ENCODE measurements at places on chromosomes 5 and 9.

DNA sequence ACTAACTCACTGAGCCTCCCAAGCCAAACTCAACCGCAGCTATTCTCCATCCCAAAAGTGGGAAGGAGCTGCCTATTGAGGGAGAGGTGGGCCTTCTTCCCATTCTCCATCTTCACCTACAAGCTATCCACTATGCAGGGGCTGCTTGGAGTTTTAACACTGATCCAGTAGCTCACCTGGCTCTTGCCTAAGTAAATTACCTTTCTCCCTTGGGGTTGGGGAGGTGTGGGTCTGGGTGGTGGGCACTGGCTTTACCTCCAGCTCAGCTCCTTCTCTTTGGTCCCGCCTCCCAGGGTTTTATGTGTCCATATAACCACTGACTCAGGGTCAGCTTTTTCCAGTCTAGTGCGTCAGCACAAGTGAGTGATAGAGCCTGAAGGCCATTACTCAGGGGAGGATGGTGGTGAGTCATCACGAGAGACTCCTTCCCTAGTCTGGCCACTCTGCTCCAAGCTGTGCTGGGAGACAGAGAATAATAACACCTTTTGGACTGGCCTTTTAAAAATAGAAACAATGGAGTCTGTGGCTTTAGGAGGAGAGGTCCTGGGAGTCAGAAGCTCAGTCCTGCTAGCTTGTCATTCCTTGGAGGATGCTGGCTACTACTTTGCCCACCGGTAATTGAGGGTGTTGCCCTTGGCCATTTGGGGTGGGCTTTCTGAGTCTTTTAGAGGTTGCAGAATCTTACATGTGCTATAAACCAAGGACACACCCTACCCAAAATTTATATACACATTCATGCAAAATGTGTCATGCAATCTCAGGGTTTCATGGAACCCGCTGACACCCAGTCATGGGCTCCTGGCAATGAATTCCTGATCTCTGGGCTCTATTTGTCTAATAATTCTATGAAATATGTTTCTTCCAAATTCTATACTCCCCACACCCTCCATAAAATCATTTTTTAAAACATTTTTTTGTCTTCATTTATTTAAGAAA is 35.6 kb upstream of the ATP6V1G1 start:
- DNase-seq = no peak

GRCh38 chr9:94289691-94290090 is 30.6 kb downstream of the ZNF169 start:
- no peak for DNase-seq

DNA sequence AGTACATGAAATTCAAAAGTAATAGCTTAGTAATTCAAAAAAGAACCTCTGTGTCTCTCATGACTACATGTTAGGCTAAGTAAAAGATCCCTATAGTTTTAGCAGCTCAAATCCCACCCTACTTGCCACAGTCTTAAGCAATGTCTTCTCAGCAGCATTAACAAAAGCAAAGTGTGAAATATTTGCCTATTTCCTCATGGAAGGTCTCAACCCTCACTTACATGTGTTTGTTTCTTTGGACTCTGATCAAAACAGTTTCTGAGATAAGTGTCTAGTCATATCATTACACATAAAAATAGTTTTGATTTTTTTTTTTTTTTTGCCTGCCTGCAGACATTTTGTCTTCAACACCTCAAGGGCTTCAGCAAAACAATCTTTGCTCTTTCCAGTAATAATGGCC is 310.5 kb downstream of the CETN3 start:
- DNase-seq = no peak

DNA sequence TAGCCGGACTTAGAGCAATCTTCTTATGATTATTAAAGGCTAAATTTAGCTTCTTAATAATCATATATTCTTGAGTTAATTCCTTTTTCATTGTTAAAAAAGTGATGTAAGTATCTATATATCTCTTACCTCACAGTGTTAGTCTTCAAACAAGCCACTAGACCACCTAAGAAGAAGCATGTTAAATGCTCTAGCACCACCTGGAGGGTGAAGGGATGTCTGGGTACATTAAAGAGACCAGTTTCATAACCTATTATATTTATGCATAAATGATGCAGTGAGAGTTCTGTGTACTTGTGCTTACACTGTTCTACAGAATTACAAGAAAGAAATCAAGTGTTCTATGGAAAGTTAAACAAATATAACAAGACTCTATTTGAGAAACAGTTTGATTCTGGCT is 55.9 kb upstream of the SLCO6A1 start:
- DNase-seq = no peak

DNA sequence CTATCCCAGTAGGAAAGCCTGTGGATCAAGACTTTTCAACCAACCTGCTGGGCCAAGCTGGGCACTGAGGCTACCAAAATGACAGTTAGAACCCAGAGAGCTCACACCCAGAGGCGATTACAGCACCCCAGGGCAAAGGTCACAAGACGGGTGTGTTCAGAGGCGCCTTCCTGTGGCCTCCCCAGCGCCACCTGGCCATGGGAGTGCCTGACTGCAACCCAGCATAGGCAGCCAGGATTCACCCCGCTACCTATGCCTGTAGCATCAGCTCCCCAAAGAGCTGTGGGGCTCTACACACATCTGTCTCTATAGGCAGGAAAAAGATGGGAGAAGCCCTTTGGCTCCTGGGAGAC is 33.5 kb downstream of the PDGFRB start:
- DNase-seq = peak; percentile 91

GRCh38 chr9:105651806-105652205 is 10.5 kb upstream of the TAL2 start:
- peak; percentile 57 for DNase-seq

GRCh38 chr5:162091336-162091735 is 23.8 kb downstream of the GABRG2 start:
- DNase-seq = no peak

DNA sequence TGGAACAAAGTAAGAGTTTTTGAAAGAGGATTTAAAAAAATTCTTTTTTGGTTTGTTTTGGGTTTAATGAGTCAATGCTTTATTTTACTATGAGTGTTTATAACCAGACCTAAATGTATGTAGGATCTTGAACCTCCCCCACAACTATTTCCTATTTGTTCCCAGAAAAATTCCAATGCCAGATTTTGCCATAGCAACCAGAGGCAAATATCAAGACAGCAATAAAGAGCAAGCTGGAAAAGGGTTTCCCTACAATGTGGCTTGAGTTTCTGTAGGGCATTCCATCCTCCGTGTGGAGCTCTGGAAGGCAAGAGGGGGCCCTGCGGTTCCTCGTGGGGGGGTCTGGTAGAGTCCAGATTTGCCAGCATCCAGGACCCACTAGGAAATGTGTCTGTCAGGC is 27.8 kb upstream of the GDNF start:
- no peak for DNase-seq

- DNase-seq = no peak
Observed at GRCh38 chr9:12185856-12186255, 507.3 kb upstream of the TYRP1 start.

DNA sequence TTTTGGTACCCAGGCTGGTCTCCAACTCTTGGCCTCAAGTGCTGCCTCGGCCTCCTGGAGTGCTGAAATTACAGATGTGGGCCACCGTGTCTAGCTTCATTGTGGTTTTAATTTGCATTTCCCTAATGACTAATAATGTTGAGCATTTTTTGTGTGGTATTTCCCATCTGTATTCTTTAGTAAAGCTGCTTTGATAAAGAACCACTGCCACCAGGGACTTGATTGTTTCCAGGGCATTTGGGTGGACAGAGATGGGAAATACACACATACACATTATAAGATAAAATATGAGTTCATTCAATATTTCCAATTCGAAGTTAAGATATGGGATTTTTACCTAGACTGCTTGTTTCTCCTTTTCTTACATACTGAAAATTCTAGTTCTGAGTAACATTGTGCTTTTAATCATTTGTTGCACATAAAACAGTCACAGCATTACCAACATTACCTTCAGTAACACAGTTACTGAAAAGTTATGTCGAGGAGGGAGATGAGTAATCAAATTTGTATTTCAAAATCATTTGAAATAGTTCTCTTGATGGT is 28.9 kb downstream of the HABP4 start:
- DNase-seq = no peak

GRCh38 chr9:115849679-115850412 is 303.7 kb upstream of the PAPPA start:
- no peak for DNase-seq

- no peak for DNase-seq
Observed at GRCh38 chr5:147474140-147474539, 35.7 kb downstream of the DPYSL3 start.

DNA sequence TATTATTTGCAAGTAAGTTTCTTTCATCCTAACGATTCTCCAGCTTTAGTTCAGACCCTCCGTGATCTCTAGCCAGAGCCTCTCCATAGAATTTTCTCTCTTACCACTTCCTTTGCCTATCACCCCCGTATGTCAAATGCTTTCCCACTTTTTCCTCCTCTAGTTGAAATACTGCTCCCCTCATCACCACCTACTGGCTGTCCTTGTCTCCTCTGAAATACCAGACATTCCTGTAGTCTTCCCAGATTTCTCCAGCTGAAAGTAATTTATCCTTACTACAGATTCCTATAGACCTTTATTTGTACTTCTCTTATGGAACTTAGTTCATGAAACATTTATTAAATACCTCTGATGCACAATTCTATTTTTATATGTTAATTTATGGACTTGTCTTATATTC is 36.0 kb upstream of the GLIPR2 start:
- peak; percentile 60 for DNase-seq

DNA sequence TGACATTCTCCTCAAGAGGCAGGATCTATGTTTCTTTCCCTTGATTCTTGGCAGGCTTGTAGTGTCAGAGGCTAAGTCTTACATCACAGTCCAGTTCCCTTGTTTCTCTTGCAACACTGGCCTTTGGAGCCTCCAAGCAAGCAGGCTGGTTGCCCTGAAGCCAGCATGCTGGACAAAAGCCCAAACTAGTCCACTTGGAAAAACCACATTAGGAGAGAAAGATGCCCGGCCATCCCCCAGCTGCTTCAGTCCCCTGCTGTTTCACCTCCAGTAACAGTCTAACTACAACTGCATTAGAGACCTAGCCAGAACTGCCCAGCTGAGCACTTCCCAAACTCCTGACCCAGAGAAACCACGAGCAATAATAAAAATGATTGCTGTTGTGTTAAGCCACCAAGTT is 87.6 kb downstream of the ADAMTS6 start:
- no peak for DNase-seq

GRCh38 chr5:179228341-179229121 is 116.7 kb downstream of the ADAMTS2 start:
- DNase-seq = peak; percentile 75

- DNase-seq = peak; percentile 10
Observed at GRCh38 chr5:107875833-107876232, 205.1 kb upstream of the EFNA5 start.

- DNase-seq = no peak
Observed at GRCh38 chr9:113523421-113524141, 60.1 kb downstream of the RGS3 start.

- no peak for DNase-seq
Observed at GRCh38 chr5:94312298-94312697, 306.1 kb downstream of the KIAA0825 start.

- DNase-seq = no peak
Observed at GRCh38 chr9:117437283-117437682, 22.4 kb upstream of the ASTN2 start.

GRCh38 chr5:140664030-140664358 is 710 bp upstream of the WDR55 start:
- no peak for DNase-seq

DNA sequence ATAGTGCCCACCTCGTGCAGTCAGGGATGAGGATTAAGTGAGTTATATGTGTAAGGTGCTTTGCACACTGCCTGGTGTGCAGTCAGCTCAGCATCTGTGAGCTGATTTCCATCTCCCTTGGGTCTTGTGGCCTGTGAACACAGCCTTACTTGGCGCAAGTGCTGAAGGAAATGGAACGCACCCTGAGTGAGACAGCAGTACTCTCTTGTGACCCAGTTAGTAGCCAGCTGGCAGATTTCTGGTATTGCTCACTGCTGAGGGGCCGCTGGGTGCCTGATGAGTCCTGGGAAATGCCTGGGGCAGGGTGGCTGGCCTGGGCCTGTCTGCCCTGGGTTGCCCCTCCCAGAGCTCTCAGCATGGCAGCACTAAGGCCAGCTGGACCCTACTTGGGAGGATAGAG is 90.9 kb upstream of the BOD1 start:
- DNase-seq = no peak

DNA sequence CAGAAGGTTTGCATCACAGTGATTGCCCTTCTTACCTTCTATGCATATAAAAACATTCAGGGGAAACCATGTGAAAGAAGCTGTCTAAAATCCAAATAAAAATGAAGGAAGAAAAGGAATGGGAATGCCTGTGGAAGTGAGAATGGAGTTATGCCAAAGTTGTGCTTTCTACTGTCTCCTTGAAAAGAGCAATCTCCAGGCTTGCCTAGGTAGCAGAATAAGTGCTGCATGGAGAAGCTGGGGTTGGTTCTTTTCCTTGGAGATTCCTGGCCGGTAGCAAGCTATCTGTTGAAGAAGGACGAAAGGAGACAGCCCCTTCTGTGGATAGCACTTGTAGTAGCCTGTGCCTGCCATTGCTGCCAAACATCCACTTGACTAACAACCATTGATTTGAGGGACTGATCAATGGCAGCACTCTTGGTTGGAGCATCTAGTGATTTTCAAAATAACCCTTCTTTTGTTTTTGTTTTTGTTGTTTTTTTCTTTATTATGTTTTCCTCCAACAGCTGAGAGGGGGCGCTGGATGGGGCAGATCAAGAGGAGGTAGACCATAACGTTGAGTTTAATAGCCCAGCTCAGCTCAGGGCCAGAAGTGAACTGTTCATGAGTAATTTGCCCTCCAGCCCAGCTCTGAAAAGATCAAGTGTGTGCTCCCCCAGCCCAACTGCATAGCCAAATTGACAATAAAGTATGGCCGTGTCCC is 1.6 kb downstream of the PLCXD3 start:
- no peak for DNase-seq

DNA sequence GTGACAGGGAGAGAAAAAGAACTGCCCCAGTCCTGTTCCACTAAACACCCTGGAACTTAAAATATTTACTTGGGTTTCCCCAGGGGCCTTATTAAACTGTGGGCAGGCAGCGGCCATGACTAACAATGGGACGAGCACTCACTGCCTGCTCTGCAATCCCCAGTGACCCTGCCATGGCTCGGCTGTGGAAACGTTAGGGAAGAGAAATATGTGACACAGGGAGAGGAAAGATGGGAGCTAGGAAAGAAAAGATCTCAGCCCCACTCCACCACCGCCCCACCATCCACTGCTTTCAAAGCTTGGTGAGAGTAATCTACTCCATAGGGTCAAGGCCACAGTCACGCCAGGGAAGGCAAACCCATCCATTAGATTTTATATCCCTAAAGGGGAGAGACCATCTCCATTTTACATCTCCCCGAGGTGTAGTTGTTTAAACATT is 117.6 kb downstream of the EFNA5 start:
- DNase-seq = no peak

- no peak for DNase-seq
Observed at GRCh38 chr9:123796094-123796493, 133.8 kb downstream of the DENND1A start.

DNA sequence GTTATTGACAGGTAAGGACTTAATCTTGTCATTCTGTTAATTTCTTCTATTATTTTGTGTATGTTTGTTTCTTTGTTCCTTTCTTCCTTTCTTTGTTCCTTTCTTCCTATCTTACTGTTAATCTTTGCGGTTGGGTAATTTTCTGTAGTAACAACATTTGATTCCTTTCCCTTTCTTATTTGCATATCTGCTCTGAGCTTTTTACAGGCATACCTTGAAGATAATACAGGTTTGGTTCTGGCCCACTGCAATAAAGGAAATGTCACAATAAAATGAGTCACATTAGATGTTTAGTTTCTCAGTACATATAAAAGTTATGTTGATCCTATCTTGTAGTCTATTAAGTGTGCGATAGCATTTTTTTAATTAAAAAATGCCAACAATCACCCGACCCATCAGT is 440.7 kb downstream of the NFIB start:
- DNase-seq = no peak
